D341Med (cell line): ENCODE measurements at places on chromosomes 1 and 21.

DNA sequence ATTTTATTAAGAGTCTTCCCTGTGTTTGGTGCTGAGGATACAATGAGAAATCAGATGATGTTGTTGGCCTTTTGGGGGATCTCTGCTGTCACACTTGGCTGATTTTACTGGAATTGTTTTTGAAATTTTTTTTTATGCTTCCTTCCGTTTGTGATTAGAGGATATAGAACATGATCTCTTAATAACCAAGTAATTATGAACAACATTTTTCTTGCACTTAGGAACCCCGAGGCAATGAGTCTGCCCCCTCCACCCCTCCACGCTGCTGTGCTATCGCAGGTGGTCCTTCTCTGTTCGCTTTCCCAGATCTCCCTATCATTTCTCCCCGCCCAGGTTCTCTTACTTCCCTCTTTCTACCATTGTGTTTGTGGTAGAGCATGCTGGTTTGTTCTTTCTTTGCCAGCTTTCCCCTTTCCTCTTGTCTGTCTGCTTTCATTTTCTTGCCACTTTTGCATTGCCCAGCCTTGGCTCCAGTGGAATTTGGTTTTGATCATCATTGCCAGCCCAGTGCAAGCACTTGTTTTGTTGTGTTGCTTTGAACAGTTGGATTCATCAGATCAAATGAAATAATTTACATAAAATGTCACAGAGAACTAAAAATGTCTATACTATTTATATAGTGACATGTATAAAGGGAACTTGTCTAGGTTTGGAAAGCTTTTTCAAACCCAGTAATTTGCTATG is 73.1 kb upstream of the SCCPDH start:
- DNase-seq = no peak

DNA sequence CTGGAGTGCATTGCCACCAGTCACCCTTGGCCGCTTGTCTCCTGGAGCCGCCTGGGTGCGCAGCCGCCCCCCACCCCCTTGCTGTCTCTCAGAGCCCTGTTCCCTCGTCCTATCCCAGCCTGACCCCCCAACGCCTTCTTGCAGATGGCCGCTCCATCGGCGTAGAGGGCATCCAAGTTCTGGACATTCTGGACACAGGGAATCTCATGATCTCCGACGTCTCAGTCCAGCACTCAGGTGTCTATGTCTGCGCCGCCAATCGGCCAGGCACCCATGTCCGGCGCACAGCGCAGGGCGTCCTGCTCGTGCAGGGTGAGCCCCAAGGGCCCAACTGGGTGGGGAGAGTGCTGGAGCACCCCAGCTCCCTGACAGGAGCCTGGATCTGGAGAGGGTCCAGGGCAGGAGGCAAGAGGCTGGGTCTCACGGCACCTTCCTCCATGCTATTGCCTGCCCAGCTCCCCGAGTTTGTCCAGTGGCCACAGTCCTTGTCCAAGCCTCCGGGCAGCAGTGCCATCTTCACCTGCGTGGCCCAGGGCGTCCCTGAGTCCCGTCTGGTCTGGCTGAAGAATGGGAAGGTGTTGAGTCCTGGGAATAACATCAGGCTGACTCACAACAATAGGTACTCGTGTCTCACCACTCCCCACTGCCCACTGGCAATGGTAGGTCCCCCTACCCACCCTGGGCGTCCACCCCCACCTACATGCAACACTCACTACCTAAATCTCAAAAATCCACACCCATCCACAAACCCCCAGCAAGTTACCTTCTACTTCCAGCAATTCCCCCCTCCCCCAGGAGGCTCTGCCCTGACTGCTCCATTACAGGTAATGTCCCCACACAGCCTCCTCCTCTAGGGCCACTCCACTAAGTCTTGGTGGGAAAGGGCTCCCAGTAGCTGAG is 24.6 kb downstream of the SLC27A3 start:
- no peak for DNase-seq

- no peak for DNase-seq
Observed at GRCh38 chr1:6776895-6777294, 8.4 kb upstream of the CAMTA1 start.

DNA sequence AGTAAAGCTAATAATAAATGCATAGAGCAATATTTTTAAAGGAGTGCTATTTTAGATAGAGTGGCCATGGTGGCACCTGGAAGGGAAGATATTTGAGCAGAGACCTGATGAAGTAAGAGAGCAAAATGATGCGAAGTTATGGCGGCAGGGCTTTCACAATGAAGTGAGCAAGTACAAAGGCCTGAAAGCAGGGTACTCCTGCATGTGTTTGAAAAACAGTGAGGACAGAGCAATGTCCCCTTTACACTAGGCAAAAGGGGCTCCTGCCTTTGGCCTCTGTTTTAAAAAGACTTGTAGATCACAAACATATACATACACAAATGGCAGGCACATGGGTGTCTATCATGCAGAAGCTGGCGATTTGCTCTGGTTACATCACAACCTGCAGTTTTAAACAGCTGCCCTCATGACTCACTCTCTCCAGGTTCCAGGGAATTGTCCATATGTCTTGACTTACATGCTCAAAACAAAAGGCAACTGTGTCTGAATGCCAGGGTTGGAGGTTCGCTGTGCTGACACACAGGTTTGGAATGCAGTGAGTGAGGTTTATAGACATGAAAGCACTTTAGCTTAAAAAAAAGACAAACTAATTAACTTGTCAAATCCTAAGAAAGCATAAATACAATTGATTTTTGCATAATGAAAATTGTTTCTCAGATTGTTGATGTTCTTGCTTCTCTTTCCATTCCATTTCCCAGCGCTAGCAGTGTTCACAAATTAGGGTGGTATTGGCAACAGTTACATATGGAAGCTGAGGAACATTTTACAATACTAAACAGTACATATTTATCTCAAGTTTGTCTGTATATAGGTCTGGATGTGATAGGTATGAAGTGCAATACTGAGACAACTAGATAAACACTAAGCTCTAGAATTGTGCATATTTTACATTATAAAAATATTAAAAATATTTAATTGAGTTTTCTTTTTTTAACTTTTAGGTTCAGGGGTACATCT is 313.9 kb downstream of the BARHL2 start:
- peak; percentile 16 for DNase-seq

DNA sequence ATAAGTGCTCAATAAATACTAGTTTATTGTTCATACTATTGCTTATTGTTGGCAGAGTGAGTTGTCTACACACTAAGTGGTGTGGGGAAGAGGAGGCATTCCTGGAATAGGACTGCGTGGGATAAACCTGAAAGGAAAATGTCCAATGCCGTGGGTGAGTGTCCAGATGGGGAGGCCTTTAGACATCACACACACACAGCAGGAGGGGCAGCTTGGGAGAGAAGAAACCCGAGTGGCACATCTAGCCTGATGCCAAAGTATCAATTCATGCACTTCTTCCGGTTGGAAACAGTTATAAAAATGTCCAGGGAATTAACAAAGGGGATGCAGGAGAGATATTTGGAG is 27.3 kb downstream of the CCN1 start:
- DNase-seq = no peak
